ENCODE measurements at places on chromosomes 1 and 21. TPM values are rescaled to one million over a fixed set of nuclear protein-coding genes. Genes with fewer than 3 reads are reported as not detected.

The CCDC30 gene
- total RNA-seq = 2.0 TPM

The MEF2D gene
- total RNA-seq = 93.1 TPM

The OR2L13 gene
- total RNA-seq = not detected

The LORICRIN gene
- total RNA-seq = not detected

The PPIAL4G gene
- total RNA-seq = not detected
